Neural crest cell (in vitro differentiated cells): ENCODE measurements at places on chromosomes 7 and 10.

- no peak for DNase-seq
These were observed 26.9 kb upstream of the SLC29A4 start for GRCh38 chr7:5255832-5256231.

GRCh38 chr10:69759641-69760040 lies 42.1 kb upstream of the COL13A1 start:
- DNase-seq, result no peak

GRCh38 chr10:15083674-15084501 lies 4.7 kb downstream of the ACBD7 start:
- no peak for DNase-seq

- no peak for DNase-seq
These were observed 6.2 kb downstream of the AOC1 start for GRCh38 chr7:150858236-150859197.

GRCh38 chr7:35753761-35754603 lies 46.9 kb upstream of the SEPTIN7 start:
- no peak for DNase-seq

DNA sequence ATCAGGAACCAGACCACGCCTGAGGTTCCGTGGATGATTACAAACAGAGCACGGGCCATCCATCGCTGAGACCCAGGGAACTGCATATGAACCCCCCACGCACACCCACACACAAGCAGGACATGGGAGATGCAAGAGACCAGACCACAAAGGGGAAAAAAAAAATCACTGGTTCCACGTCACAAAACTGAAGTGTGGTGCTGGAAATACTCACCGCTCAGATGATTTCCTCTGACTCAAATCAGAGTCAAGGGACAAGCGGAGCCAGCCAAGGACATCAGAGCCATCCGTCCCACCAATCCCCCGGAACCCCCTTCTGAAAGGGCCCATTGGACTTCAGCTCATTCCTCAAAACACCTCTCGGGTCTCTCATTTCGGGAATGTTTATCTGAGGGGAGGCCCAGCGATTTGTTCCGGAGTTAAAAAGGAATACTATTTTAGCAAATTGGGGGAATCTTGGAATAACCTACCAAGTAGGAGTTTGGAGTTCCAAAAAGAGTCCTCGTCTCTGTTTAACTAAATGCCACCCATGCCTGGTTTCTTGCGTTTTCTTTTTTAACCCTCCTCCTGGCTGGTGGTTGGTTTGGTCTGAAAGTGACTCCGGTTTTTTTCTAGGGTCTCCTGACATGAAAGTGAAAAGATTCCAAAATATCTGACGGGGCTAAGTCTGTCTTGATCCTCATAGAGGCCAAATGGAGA lies 15.0 kb downstream of the SNX8 start:
- no peak for DNase-seq

- DNase-seq, result no peak
These were observed 75.4 kb downstream of the OTUD1 start for GRCh38 chr10:23514321-23514720.

DNA sequence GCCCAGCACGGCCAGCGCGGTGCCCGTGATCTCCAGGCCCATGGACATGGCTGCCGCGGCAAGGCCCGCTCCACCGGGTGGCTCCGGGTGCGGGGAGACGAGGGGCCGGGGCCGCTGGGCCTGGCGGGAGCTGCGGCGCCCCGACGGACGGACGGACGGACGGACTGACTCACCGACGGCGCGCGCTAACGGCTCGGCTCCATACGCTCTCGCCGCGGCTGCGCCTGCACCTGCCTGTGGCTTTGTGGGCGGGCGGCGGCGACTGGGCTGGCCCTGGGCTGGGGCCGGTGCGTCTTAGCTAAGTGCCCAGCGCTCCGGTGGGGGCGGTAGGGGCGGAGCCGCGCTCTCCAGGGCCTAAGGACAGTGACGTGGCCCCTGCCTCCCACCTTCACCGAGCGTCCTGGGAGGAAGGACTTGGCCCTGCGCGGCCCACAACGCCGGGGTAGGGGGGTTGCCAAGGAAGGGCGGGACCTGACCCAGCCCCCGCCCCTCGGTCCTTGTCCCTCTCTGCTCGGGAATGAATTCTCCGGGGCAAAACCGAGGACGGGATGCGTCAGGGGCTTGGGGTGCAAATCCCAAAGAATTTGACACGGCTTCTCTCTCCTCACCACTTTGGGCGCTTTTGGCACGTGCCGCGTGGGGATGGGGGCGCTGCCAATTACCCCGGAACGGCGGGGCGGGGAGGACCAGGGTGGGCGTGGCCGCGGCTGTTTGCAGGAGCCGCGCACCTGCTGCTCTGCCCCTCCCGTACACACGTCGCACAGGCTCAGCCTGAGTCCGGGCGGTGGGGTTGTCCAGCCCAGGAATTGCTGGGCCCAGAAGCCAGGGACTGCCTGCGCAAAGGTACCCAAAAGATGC lies at the start of gene CLDN3:
Gene CLDN3 (minus strand): TSS at position 269 of the 858 bp plus-strand sequence. CDS start 221 bp downstream, at position 48.
- DNase-seq, result no peak

DNA sequence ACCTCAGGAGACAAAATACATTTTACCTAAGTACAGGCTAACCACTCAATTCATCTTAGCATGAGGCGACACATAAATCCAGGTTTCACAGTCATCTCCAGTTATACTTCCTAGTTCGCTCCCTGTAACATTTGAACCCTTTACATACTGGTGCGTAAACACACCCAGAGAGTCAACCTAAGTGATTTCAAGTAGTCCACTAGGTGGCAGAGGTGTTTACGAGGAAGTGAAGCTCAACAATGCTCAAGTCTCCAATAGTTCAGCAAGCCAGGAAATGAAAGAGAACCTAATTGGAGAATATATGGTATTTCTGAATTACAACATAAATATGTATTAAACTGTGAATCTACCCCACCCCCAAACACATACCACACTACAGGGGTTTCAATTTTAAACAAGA lies 76.3 kb upstream of the ABCB5 start:
- no peak for DNase-seq

- no peak for DNase-seq
These were observed 182.3 kb downstream of the PPP1R9A start for GRCh38 chr7:95089414-95090315.

- peak; percentile 65 for DNase-seq
These were observed 60.9 kb downstream of the ARMC3 start for GRCh38 chr10:22988581-22989360.

DNA sequence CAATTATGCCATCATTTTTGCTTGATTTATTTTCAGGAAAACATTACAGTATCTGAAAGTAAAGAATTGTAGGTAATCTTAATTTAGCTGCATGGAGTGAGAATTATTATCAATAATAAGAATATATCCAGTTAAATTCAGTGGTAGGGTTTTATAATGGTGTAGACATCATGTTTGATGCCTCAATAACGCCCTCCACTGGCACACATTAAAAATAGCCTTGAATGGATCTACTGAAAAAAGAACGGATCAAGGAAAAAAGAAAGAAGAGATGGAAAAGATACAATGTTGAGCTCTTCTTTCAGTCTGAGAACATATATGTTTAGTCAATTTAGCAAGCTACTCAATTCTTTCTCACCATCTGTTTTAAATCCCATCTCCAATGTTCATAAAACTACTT lies 319.2 kb downstream of the CDC14C start:
- DNase-seq, result no peak

DNA sequence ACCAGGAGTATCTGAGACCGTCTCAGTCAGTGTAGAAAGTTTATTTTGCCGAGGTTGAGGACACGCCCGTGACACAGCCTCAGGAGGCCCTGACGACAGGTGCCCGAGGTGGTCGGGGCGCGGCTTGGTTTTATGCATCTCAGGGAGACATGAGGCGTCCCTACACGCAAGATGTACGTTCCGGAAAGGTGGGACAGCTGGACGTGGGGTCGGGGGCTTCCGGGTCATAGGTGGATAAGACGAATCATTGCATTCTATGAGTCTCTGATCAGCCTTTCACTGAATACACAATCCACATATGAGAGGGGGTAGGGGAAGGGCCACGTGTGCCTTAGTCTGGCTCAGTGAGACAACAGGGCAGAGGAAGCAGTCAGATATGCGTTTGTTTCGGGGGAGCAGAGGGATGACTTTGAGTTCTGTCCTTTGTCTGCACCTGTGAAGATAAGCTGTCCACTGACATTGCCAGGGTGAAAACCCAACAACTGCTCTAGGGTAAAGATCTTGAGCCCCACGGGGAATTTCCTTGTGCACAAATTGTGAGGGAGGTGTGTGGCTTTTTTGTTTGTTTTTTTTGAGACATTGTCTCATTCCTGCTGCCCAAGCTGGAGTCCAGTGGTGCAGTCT lies 66.2 kb downstream of the DNAJB6 start:
- DNase-seq, result no peak

- DNase-seq, result no peak
These were observed 54.8 kb downstream of the DAGLB start for GRCh38 chr7:6392712-6393666.

DNA sequence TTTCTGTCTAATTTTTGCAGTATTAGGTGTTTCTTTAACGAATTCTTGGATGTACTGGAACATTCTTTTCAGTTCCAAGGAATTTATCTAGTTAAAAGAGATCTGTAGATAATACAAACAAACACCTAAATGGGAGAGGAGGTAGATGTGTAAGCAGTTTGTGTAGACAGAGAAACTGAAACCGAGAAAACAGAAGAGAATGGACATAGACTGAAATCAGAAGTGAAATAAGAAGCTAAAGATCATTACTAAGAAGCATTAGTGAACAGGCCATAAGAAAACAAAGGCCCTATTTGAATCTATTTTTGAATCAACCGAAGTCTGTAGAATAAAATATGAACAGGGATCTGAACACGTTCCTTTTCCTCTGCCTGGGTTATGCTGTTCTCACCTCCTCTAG lies 26.5 kb upstream of the TMEM229A start:
- DNase-seq, result no peak

DNA sequence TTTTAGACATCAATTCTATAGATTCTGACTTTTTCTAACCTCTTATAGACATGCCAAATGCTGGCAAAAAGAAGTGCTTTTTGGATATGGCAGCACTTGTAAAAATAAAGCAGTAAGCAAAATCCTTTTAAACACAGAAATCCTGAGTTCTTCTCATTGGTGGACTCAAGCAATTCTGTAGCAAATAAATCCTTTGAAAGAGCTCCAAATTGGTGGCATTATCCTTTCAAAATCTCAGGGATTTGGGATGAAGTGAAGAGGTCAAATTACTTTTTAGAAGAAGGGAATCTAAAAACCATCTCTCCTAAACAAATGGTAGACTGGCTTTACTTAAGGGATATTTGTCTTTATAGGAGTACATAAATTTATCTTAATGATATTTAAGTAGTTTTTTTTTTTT lies 17.5 kb upstream of the ASCC1 start:
- no peak for DNase-seq

GRCh38 chr10:127194111-127194510 lies 2.3 kb downstream of the INSYN2A start:
- DNase-seq, result no peak

DNA sequence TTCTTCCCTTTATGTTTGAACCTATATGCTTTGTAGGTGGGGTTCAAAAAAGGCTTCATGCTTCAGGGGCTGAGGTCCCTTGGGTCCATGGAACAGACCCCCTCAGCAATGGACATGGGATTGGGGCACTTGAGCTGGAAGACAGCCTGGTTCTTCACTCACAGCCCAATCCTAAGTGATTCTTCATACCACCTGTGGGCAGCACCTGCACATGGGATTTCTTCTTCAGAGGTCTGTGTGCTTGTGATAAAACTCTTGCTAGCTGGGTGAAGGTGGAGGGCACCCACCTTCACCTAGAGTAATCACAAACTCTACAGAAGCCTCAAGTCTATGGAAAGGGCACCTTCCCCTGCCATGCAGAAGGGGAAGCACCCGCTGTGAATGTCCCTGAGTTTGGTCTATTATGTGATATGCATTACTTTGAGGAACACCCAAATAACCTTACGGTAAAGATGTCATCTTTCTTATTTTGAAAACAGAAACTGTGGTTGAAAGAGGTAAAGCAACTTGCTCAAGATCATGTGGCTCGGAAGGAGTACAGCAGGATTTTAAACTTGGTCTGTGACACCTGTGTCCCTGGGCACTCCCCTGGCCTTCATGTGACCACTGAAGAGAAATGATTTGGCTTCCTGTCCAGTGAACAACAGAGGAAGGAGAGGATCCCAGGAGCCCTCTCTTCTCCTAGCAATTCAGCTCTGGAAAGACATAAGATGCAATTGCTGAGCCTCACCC lies 469.5 kb upstream of the ZMIZ1 start:
- DNase-seq, result no peak

- DNase-seq, result no peak
These were observed 184.5 kb upstream of the INHBA start for GRCh38 chr7:41887416-41887815.

GRCh38 chr7:78015574-78016260 lies 217.1 kb downstream of the PHTF2 start:
- no peak for DNase-seq

GRCh38 chr10:11962176-11962575 lies 80.4 kb downstream of the UPF2 start:
- no peak for DNase-seq

- DNase-seq, result peak; percentile 34
These were observed 11.3 kb downstream of the CPA2 start for GRCh38 chr7:130277763-130278643.

- DNase-seq, result peak; percentile 18
These were observed 163.0 kb upstream of the PPP1R3A start for GRCh38 chr7:114081606-114082425.

- no peak for DNase-seq
These were observed 180.5 kb downstream of the PFKFB3 start for GRCh38 chr10:6383096-6383812.

DNA sequence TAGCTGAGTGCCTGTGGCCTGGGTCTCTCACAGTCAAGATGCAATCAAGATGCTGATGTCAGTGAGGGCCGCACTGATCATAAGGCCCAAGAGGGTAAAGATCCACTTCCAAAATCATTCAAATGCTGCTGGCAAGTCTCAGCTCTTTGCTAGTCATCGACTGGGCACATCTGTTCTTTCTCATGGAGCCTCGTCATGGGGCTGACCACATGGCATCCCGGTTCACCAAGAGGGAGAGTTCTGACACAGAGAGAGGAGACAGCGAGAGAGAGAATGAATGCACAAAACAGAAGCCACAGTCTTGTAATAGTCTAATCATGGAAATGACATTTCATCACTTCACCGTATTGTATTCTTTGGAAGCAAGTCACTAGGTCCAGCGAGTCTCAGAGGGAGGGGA lies 1067.5 kb upstream of the C7orf33 start:
- DNase-seq, result no peak

DNA sequence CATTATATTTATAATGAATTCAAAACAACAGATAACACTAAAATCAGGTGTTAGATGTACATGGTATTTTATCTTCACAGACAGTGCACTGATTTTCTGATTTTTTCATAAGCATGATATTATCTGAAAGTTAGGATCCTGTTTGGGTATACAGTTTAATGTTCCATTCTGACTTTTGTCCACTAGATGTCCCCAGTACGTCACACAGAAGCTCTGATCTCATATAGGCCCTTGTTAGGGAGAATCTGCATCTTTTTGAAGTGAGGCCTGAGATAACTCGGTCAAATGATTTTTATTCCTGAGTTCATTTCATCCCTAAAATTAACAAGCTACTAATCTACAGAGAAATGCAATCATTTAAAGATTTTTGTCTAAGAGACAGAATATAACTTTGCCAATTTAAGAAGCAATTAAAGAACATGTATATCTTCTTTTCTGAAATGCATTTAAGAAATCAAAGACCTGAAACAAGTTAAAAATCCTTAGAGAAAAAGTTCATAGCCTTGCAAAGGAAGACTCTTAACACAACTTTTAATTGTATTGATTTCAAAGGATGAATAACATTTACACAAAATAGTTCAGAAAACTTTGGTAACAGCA lies 72.0 kb upstream of the TES start:
- peak; percentile 13 for DNase-seq

GRCh38 chr7:141003172-141004065 lies 11.3 kb downstream of the MRPS33 start:
- no peak for DNase-seq
